ENCODE measurements at places on chromosomes 3 and 15.
A peak's percentile ranks its signal among the peaks of the same experiment; 100 is the strongest.

- no peak for DNase-seq
Measured at GRCh38 chr3:45486926-45487325, 98.5 kb downstream of the LARS2 start.

GRCh38 chr3:112984485-112984884 is 6.3 kb upstream of the GTPBP8 start:
- DNase-seq: no peak

- DNase-seq: no peak
Measured at GRCh38 chr3:40309925-40310695, 603 bp downstream of the EIF1B start.

- no peak for DNase-seq
Measured at GRCh38 chr3:29537889-29538609, 257.2 kb downstream of the RBMS3 start.

DNA sequence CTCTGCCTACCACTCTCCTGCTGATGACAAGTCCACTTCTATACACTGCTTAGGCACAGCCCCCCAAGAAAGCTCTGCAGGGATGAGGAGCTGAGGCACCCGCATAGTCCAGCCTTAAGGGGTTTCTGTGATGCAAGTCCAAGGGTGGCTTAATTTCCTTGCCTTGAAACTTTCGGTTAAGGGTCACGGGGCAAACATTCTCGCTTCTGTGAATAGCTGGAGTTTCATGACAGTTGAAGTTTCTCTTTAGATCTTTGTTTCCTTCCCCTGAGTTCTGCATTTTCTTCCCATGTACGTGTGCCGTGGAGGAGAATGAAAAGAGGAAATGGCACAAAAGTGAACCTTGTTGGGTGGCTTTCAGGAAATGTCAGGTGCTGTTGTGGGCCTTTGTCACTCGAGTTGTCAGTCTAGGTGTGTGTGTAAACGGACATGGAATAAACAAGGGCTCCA is 7.0 kb downstream of the GPR160 start:
- no peak for DNase-seq

DNA sequence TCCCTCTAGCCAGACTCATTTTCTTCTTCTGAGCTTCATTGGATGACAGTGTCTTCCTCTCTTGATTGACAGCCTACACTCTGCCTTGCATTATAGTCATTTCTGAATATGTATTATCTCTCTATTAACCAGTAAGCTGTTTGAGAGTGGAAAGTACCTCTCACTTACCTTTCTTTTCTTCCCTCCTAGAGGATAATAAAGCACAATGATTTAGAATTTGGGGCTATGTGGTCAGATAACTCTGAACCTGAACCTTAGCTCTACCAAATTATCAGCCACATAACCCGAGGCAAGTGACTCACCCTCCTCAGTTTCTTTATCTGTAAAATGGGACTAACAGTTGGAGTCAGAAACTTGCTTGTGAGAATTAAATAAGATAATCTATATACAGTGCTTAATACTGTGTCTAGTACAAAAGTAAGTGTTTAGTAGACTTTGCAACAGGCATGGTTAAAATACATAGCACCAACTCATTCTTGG is 331.8 kb upstream of the TBL1XR1 start:
- no peak for DNase-seq

DNA sequence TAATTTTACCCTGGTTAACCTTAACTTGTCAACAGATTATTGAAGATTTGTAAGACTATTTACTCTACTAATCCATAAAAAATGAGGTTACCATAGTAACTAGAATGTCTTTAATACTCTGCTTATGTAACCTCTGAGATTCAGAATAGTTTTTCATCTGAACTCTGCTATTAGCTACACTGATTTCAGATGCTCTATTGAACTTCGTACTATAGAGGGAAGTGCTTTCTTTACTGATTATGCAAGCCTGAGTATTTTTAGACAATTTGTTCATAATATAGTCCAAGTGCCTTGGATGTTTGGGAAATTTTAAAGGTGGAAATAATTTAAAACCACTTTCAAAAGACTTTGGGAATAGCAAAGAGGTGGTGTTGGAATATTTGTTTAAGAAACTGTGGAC is 107.9 kb upstream of the GBE1 start:
- DNase-seq: no peak

GRCh38 chr3:177150218-177150916 is 46.9 kb downstream of the TBL1XR1 start:
- DNase-seq: no peak

DNA sequence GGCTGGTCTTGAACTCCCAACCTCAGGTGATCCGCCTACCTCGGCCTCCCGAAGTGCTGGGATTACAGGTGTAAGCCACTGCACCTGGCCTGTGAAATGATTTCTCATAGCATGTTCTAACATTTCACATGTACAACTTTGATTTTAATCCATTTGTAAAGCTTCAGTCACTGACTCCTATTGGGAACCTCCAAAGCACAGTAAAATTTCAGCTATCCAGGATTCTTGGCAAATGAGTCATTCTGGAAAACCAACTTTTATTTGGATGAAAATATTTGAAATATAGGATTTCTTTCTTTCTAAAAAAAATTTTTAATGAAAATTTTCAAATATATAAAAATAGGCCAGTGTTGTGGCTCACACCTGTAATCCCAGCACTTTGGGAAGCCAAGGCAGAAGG is 2.7 kb upstream of the LMAN1L start:
- no peak for DNase-seq

- DNase-seq: no peak
Measured at GRCh38 chr3:18806633-18807032, 341.7 kb upstream of the KCNH8 start.

- peak; percentile 10 for DNase-seq
Measured at GRCh38 chr15:20340931-20341661, 200.5 kb downstream of the GOLGA6L6 start.

GRCh38 chr3:77169823-77170222 is 129.9 kb downstream of the ROBO2 start:
- no peak for DNase-seq

GRCh38 chr3:14435175-14436014 is 33.0 kb downstream of the SLC6A6 start:
- DNase-seq: no peak

DNA sequence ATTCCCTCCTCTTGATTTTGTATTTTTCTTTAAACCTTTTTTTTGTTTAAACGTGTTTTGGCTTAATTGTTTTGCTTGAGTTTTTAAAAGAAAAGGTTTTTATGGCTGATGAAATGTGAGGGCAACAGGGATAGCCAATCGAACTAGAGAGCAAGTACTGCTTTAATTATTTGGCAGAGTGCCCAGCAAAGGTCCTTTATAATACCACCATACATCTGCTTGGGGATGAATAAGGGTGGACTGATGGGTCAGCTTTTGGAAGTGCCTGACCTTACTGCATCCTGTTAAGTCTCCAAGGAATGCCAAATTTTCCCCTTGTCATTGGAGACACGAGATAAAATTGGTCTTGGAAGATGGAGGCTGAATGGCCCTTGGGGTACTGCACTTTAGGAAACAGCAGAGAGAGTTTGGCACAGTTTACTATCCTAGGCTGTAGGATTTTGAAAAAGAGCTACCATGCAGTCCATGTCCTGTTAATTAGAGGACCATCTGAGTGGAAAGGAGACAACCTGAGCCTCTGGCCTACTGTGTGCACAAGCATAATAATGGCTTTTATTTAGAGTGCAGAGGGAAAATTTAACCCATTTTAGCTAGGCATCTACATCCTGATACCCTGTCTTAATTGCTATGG is 19.8 kb upstream of the MTHFS start:
- DNase-seq: no peak

GRCh38 chr15:44023176-44023575 is 171.9 kb downstream of the FRMD5 start:
- DNase-seq: no peak

- no peak for DNase-seq
Measured at GRCh38 chr3:168654700-168655099, 559.0 kb upstream of the GOLIM4 start.

- no peak for DNase-seq
Measured at GRCh38 chr15:70407955-70408354, 310.2 kb upstream of the TLE3 start.

DNA sequence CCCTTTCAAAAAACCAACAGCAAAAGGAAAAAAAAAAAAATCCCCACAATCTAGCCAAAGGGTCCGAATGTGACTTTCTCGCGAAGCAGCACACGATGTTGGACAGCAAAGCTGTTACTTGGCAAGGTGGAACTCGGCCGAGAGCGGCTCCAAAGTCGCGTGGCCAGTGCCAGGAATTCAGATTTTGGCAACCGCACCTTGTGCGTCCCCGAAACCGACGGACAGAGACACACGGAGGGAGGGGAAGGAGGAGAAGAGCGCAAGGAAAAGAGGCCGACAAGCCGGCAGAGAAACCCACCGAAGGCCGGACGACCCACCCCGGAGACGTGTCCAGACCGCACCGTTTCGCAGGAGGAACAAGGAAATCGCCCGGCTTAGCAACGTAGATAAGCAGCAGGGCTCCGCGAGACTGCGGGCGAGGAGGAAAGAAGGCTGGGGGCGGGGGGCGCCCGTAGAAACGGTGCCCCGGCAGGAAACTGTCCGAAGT is 517.3 kb downstream of the MECOM start:
- DNase-seq: peak; percentile 61

GRCh38 chr3:151835751-151836525 is 22.0 kb downstream of the AADAC start:
- DNase-seq: no peak

DNA sequence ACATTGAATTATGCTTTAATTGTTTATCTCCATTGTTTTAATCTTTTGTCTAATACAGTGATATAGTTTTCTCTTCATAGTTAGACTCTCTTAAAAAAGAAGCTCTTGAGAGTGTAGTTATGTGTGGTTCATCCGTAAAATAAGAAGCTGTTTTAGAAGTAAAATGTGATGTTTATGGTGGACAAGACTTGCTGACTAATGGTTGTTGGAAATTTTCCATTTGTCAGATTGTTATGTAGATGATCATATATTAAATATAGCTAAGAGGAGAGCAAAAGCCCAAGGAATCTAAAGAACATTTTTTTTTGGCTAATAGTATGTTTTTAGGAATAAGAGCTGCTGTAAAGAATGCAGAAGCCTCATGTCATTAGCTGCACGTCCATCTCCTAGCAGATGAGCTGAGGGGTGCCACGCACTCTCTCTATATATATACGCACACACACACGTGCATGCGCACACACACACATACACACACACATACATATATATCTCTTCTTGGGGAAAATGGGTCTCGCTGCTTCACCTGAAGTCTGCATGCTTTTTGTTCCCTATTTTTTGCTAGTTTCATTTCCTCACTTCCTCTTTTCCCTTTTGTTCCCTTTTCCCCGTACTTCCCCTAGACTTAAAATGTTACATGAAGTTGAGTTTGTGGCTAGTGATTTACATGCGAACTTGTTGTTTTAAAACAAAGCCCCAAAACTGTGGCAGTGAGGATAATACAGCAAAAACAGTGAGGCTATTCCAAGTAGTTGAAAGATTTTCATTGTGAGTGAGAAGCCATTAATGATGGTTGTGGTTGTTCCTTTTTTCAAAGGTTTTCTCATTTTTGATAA is 107.8 kb downstream of the MBNL1 start:
- DNase-seq: no peak

DNA sequence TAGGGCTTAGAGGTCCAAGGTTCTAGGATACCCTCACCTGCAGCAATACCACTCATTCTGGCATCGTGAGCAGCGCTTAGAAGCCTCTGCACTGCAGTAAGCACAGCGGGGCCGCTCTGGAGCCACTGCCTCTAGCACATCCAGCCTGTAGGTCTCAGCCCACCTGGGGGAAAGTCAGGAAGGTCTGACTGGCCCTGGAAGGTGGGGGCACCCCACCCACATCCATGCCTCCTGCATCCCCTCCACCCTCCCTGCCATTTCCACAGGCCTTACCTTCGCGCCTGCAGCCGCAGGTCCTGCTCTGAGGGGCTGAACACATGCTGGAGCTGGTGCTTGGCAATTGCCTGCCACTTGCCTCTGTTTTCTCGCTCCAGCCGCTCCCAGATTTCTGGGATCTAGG is 901 bp upstream of the RASSF1 start:
- no peak for DNase-seq

DNA sequence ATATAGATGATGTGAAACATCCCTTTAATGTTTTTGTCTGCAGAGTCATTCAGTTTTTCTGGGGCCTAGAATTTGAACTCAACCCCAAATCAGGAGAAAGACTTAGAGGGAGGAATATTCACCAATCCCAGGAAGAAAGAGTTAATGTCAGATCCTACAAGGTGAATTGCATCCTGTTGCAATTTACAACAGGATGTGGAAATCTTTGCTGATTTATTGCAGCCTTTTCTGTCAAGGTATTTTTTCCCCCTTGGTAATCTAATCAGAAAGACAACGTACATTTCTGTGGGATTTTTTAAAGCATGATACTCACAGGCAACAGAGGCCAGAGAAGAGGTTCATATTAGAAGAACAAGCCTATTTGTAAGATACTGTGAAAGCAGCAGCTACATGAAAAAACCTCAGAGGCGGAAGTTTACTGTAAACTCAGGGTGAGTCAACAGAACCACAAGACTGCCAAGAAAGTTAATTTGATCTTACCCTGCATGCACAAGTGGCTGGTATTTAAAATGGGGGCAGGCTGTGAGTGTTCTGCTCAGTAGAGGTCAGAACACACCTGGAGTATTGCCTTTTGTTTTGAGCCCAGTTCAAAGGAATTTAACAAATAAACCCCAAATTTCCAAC is 531.9 kb downstream of the AGBL1 start:
- peak; percentile 50 for DNase-seq

- no peak for DNase-seq
Measured at GRCh38 chr15:75164625-75165350, 36.9 kb upstream of the C15orf39 start.

GRCh38 chr3:179324270-179324754 is 1.5 kb downstream of the ZNF639 start:
- peak; percentile 29 for DNase-seq

DNA sequence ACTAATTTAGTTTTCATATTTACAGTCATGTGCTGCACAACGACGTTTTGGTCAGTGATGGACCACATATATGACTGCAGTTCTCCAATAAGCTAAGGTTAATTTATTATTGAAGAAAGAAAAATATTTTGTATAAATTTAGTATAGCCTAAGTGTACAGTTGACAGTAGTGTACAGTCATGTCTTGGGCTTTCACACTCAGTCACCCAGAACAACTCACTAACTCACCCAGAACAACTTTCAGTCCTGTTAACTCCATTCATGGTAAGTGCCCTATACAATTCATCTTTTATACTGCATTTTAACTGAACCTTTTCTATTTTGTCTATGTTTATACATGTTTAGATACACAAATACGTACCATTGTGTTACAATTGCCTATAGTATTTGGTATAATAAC is 3.8 kb upstream of the GABRR3 start:
- DNase-seq: no peak

DNA sequence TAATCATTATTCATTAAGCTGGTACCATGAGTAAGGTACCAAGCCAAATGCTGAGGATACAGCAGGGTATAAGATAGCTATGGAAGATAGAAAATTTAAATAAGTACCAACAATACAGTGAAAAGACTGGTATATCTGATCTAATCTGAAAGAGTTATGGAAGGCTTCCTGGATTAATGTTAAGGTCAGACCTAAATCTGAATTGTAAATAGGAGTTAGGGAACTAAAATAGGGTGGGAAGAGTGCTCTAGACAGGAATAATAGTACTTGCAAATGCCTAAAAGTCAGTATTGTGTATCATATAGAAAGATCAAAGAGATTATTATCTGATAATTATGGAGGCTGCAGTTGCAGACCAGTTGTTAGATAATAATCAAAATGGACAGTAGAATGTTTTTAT is 2.6 kb upstream of the ACKR4 start:
- no peak for DNase-seq

Measured in ELF-1 (cell line).